GM23248 (cell line): ENCODE measurements at places on chromosomes 12 and 14. TPM values are rescaled to one million over a fixed set of nuclear protein-coding genes. Genes with fewer than 3 reads are reported as not detected.
A peak's percentile ranks its signal among the peaks of the same experiment; 100 is the strongest.

DNA sequence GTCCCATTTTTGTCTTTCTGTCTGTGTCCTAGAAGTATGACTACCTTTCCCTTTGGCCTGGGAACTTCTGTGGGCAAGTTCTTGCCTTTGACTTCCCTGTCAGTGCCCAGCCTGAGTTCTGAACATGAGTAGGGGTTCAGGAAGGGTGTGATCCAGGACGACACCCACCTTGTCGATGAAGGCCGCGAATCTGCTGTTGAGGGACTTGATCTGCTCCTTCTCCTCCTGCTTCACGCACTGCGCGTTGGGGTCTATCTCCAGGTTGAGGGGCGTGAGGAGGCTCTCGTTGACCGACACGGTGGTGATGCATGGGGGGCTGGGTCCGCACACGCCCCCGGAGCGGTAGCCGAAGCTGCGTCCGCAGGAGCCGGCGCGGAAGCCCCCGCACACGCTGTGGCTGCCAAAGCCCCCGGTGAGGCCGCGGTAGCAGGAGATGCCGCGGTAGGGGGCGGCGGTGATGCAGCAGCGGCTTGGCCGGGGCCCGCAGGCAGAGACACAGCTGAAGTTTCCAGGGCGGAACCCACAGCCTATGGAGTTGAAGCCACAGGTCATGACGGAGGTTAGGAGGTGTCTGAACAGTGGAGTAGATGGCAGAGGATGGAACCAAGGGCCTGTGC lies at the start of gene KRT83:
KRT83 (minus strand) TSS at position 615 of the 617 bp plus-strand sequence; CDS start at position 552, 63 bp downstream.
- H3K4me1 ChIP-seq: no peaks in the 10 kb centered on the region
- no peak within 1 kb of the TSS for H3K27ac ChIP-seq
- H3K4me3 ChIP-seq: no peak within 1 kb of the TSS
- H3K36me3 ChIP-seq: no peaks in the 10 kb centered on the region
- DNase-seq: no peak

DNA sequence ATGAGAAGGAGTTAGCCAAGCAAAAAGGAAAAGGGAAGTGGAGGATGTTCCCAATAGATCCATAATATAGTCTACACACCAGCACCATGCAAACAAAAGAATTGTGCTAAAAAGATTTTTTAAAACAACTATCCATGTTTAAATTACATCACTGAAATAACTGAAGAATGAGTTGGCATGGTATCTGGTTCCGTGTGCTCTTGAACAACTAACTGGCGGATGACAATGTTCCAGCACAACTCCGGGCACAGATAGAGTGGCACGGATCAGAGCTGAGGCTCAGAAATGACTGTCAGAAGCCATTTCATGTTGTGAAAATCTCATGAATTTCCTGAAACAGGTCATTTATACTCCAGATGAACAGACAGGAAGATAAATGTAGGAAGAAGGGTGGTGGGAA lies 153.1 kb downstream of the HMGA2 start:
- H3K27ac ChIP-seq: no peak overlapping the region
- no peaks in the 10 kb centered on the region for H3K4me1 ChIP-seq
- DNase-seq: no peak
- no peaks in the 10 kb centered on the region for H3K27me3 ChIP-seq
- no peaks in the 10 kb centered on the region for H3K36me3 ChIP-seq

GRCh38 chr12:49559011-49559675 lies 8.8 kb downstream of the MCRS1 start:
- no peak overlapping the region for H3K27ac ChIP-seq
- no peak overlapping the region for H3K4me3 ChIP-seq
- H3K4me1 ChIP-seq: no peaks in the 10 kb centered on the region
- peaks cover 2% of the 10 kb centered on the region; the same call in 1 of the 2 replicates for H3K36me3 ChIP-seq

- no peaks in the 10 kb centered on the region for H3K4me1 ChIP-seq
- no peaks in the 10 kb centered on the region for H3K36me3 ChIP-seq
- H3K4me3 ChIP-seq: no peak overlapping the region
These were observed 19.6 kb downstream of the MTA1 start for GRCh38 chr14:105439179-105439578.

- no peak overlapping the region for H3K4me3 ChIP-seq
- no peaks in the 10 kb centered on the region; the same call in 1 of the 2 replicates for H3K36me3 ChIP-seq
- H3K27ac ChIP-seq: peak overlapping the region; percentile 57
- H3K27me3 ChIP-seq: no peaks in the 10 kb centered on the region
- H3K4me1 ChIP-seq: peaks cover 76% of the 10 kb centered on the region
These were observed 73.8 kb downstream of the RASSF8 start for GRCh38 chr12:26032290-26032689.

- peaks cover 52% of the 10 kb centered on the region for H3K4me1 ChIP-seq
- DNase-seq: peak; percentile 93
- H3K27ac ChIP-seq: peak overlapping the region; percentile 57
- no peaks in the 10 kb centered on the region for H3K27me3 ChIP-seq
- H3K36me3 ChIP-seq: no peaks in the 10 kb centered on the region
These were observed 287.5 kb downstream of the DUSP6 start for GRCh38 chr12:89064780-89065179.

- no peak for DNase-seq
- H3K4me1 ChIP-seq: peaks cover 55% of the 10 kb centered on the region
- H3K36me3 ChIP-seq: no peaks in the 10 kb centered on the region
These were observed 6.8 kb upstream of the SYNE3 start for GRCh38 chr14:95523051-95523814.

GRCh38 chr12:21429994-21430393 lies 7.5 kb upstream of the PYROXD1 start:
- H3K4me1 ChIP-seq: no peaks in the 10 kb centered on the region; the same call in 1 of the 2 replicates
- no peaks in the 10 kb centered on the region for H3K36me3 ChIP-seq
- 0 out of 2 replicates have a peak, but pooled peaks cover 7% of the 10 kb centered on the region for H3K27me3 ChIP-seq
- DNase-seq: no peak

GRCh38 chr14:77837926-77838325 lies 38.0 kb downstream of the ADCK1 start:
- DNase-seq: no peak
- H3K4me3 ChIP-seq: no peak overlapping the region
- no peak overlapping the region for H3K27ac ChIP-seq
- no peaks in the 10 kb centered on the region for H3K36me3 ChIP-seq
- no peaks in the 10 kb centered on the region for H3K27me3 ChIP-seq

SLCO1C1 gene
- not detected in 2 replicates for total RNA-seq
